ENCODE measurements at places on chromosomes 5 and 9. TPM values are rescaled to one million over a fixed set of nuclear protein-coding genes. Genes with fewer than 3 reads are reported as not detected.

PDE8B gene
- total RNA-seq: not detected

GPR150 gene
- 1.2 TPM for total RNA-seq

- no peak for DNase-seq
These were observed 110.2 kb upstream of the NR3C1 start for GRCh38 chr5:143513720-143514119.

- DNase-seq: no peak
These were observed 117.4 kb upstream of the PRSS3 start for GRCh38 chr9:33677961-33678360.

- DNase-seq: no peak
These were observed 100.6 kb upstream of the IER5L start for GRCh38 chr9:129278391-129279237.

DNA sequence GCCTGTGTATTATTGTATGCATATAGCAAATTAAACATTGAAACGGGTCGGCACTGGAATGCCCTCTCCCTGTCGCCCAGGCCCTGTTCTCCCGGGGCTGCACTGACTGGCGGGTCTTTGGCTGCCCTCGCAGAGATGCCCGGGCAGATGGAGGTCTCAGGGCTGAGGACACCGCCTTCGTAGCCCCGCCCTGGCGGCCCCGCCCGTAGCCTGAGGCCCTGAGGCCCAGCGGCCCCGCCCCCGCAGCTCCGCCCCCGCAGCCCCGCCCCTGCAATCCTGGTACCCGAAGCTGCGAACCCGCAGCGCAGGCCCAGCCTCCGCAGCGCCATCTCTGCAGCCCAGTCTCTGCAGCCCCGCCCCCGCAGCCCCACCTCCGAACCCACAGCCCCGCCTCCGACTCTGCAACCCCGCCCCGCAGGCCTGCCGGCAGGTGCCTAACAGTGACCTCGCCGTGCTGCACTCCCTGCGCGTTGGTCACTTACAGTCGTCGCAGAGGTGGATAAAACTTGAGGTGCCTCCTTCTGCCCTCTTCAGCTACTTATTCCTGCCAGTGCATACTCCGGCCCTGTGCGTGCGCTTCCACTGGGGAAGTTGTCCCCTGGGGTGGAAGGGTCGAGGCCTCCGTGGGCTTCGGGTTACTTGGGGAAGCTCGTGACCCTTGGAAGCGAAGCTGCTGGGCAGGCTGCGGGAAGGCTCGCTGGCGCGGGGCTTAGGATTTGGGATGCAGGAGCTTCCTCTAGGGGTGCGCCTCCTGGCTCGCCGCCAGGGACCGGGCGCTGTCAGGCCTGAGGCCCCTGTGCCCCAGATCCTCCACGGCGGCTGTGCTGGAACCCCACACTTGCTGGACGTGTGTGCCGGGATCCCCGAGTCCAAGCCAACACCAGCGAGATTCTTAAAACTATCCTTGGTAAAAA is 72.3 kb downstream of the ICE1 start:
- peak; percentile 79 for DNase-seq
